ENCODE measurements at places on chromosomes 12 and 14. TPM values are rescaled to one million over a fixed set of nuclear protein-coding genes. Genes with fewer than 3 reads are reported as not detected.

The PPP4R4 gene
- 1.1 TPM for total RNA-seq

The AICDA gene
- not detected for total RNA-seq

The CKAP4 gene
- total RNA-seq, result 99.4 TPM

The PZP gene
- not detected for total RNA-seq

The HOTAIR gene
- total RNA-seq, result not detected

The CD4 gene
- 3.8 TPM for total RNA-seq

The ACOT6 gene
- total RNA-seq, result not detected

The MEG3 gene
- 1.0 TPM for total RNA-seq

The DPPA3 gene
- total RNA-seq, result not detected

The DTX1 gene
- total RNA-seq, result 8.1 TPM

GRCh38 chr12:1808798-1809480 is 11.4 kb upstream of the LRTM2 start:
- no peak for DNase-seq

- no peak for DNase-seq
Measured at GRCh38 chr12:2919249-2919648, 28.6 kb downstream of the TULP3 start.

DNA sequence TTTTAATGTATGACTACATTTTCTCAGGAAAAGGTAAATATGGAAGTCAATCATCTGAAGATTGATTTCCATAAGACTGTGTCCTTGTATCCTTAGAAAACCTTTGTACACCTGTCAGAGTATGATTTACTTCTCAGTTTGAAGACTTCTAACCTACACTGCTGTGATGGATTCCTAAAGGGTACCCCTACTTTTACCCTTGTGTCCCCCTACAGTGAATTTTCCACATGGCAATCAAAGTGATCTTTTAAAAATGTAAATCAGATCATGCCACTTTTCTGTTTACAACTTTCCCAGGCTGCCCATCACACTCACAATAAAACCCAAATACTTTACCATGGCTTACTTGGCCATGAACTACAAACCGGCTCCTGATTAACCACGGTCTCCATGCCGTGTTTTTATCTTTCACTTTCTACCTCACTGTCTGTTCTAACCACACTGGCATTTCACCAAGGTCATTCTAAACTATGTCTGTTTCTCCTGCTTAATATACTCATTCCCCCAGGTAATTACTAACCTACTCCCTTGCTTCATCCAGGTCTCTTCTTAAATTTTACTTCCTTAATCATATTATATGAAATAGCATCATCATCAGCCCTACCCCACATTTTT is 8.1 kb downstream of the DNAI7 start:
- no peak for DNase-seq

DNA sequence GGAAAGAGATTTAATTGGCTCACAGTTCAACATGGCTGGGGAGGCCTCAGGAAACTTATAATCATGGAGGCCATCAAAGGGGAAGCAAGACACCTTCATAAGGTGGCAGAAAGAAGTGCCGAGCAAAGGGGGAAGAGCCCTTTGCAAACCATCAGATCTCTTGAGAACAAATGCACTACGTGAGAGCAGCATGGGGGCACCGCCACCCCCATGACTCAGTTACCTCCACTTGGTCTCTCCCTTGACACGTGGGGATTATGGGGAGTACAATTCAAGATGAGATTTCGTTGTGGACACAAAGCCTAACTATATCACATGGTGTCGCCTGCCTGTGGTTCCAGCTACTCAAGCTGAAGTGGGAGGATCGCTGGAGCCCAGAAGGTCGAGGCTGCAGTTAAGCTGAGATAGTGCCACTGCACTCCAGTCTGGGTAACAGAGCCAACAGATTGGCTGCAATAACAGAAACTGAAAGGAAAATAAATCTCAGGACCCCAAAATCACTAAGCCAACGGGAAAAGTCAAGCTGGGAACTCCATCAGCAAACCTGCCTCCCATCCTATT is 10.0 kb upstream of the CDCA4 start:
- DNase-seq, result no peak

DNA sequence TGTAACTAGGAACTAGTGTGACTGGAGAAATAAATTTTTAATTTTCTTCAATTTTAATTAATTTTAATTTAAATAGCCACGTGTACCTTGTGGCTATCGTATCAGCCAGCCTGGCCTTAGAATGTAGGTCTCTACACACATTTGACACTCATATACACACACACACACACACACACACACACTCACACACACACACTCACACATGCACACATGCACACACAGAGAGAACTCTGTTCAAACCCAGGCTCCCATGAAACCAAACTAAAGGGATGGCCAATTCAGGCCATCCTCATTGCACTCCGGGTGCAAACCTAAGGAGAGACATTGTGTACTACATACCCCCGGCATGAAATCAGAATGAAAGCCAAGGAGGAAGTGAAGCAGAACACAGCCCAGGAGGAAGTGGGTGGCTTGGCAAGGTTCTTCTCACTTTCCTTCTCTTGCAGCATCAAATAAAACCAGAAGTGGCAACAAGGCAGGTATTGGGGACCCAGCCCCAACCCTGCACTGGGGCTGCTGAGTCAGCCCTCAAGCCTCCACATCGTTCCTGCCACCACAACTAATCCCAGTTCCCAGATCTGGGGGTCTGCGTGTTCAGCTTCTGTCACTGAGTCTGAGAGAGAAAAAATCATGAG is 26.2 kb upstream of the CHPT1 start:
- no peak for DNase-seq

DNA sequence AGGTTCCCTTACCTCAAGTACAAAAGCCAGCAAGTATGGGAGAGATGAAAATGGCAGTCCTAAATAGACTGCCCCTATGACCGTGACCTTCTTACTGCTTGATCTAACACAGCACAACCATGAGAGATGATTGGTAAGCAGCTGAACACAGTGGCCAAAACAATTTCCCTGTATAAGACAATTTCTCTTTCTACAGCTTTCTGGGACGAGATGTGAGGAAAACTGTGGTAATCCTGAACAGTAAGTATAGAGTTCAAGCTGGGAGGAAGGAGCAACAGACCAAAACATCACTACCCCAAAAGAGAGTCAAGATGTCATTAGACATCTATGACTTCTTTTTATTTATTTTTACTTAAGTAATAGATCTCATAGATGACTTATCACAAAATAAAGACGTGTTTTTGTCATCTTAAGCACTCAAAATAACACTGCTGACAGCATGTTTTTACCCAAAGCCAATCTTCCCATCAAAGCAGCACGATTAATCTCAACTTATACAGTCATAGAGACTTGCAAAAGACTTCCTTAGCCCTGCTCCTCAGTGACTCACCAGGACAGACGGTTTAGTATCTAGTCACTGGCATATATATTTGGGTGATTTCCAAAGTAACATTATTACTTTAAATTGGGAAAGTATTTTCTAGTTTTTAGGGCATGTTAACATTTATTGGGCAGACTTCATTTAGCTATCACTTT is 3.7 kb downstream of the TMEM52B start:
- no peak for DNase-seq

DNA sequence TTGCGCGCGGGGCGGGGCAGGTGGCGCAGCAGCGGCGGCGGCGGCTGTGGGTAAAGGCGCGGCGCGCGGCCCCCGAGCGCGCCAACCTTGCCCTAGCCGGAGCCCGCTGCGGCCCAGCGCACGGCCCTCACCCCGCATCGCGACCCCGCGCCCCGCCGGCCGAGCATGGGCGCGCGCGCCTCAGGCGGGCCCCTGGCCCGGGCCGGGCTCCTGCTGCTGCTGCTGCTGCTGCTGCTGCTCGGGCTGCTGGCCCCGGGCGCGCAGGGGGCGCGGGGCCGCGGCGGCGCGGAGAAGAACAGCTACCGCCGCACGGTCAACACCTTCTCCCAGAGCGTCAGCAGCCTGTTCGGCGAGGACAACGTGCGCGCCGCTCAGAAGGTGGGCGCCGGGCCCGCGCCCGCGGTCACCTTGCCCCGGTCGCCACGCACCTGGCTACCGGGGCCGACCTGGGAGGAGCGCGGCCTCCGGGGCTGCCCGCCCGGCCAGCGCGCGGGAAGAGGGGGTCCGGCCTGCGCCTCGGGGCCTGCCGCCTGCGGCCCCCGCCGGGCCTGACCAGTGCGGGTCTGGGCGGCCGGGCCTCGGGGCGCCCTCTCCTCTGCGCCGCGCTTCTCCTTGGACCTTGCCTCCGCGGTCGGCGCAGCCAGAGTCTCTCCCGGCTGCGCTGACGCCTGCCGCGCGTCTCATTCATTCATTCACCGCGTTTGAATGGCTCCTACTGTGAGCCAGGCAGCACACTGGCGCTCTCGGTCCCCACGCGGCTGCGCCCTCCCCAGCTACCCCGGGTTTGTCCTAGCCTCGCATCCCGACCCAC is at the start of gene BRI3BP:
Gene BRI3BP (plus strand): TSS at position 20 of the 811 bp plus-strand sequence. CDS start 146 bp downstream, at position 166.
- DNase-seq, result peak; percentile 48

DNA sequence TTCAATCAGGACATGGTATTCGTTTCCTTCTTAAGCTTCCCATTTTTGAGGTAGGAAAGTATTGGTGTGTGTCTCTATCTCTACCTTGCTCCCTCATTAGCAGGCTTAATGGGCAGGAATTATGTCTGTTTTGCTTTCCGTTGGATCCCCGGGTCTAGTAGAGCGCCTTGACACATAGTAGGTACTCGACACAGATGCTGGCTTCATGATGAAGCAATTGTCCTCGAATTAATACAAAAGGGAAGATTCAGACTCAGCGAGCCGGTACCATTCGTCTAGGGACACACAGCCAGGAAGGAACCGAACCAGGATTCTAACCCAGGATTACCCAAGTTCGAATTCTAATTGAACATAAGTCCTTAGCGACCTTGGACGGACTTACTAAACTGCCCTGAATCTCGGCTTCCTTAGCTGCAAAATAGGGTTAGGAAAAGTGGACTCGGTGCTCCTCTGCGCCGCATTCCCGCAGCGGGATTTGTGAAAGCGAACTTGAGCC is 496 bp upstream of the ISCU start:
- no peak for DNase-seq

DNA sequence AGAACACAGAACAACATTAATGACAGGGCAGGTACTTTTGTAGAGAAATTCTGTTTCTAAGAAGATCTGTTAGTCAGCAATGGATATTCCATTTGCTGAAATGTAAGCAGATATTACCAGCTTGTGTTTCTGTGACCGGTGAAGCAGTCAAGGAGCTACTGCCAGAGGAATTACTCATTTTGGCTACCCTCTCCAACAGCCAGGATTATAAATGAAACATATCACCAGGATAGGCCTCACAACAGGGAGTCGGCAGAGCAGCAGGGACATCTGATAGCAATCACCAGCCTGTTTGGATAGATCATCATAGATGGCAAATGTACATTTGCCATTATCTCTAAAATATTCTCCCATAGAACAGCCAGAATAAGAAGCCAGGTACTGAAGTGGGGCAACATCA is 440.7 kb downstream of the KCNH5 start:
- DNase-seq, result no peak

GRCh38 chr14:105931808-105932483 is 405.6 kb downstream of the TMEM121 start:
- DNase-seq, result no peak

DNA sequence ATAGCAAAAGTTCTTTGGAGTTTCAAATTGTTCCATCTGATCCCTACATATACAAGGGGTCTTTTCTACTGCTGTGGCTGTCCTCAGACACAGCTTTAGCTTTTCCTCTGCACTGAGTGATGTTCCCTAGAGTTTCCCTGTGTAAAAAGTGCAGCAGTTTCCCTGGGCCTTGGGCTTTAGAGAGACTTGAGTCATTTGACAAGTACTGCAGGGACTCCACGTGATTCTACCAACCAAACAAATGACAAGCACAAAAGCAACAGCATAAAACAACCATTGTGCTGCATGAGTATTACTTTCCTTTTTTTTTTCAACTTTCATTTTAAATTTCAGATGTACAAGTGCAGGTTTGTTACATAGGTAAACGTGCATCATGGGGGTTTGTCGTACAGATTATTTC is 272.8 kb downstream of the PDZRN4 start:
- no peak for DNase-seq

DNA sequence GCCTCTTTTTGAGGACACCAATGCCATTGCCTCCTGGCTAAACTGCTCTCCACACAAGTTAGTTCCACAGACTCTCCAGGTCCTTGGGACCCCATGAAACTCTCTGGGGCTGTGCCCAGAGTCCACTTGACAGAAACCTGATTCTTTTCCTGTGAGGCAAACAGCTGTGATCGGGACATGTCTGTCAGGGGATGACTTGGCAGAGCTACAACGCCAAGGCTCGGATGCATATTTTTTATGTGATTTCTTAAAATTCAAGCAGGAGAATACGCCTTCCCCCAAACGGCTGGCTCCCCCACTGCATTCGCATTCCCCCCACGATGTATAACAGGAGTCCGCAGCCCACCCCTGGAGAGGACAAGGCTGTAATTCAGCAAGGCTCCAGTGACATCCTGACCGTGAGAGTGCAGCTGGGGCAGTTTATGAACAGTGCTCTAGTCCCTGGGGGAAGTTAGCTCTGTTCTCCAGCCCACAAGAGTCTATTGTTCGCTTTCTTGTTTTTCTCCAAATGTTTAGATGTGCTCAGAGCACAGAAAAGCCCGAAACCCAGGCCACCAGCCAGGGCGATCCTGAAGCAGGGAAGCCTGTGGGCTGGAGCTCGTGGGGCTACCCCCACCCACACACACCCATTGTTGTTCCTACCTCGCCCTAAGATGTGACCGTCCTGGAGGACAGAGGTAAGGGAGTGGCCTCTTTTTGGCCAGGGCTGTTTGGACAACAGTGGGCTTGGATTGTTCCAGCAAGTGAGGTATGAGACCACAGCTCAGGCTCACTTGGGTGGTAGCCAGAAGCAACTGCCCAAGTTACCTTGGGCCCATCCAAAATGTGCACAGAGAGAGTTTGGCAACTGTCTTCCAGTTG is 159.5 kb downstream of the ZFP36L1 start:
- DNase-seq, result peak; percentile 38

DNA sequence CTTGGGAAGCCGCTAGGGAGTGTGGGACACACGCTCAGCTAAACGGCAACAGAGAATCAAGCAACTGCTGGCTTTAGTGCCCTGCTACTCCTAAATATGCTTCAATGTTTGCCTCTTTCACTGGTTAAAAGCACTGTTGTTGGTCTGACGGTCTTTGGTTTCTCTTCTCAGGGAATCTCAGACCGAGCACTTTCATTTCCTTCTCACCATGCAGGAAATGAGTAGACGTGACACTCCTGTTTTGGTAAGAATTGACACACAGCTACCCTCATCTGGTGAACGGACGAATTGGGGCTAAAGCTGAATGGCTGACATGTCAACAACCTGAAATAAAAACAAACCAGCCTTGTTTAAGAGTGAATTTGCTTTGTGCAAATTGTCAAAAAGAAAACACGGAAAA is 57.5 kb upstream of the PIWIL1 start:
- DNase-seq, result no peak

DNA sequence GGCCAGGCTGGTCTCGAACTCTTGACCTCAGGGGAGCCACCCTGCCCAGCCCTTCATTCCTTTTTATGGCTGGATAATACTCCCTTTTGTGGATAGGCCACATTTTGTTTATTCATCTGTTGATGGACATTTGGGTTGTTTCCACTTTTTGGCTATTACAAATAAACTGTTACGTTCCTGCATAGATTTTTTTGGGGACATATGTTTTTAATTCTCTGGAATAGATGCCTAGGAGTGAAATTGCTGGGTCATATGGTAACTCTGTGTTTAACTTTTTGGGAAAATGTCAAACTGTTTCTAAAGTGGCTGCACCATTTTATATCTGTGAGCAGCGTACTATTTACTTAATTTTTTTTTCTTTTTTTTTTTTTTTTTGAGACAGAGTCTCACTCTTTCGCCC is 9.8 kb downstream of the KMT5A start:
- DNase-seq, result no peak

Measured in neural crest cell (in vitro differentiated cells).